ENCODE measurements at places on chromosomes 3 and 15. TPM values are rescaled to one million over a fixed set of nuclear protein-coding genes. Genes with fewer than 3 reads are reported as not detected.

- DNase-seq: no peak
Observed at GRCh38 chr15:39804026-39804425, 21.4 kb upstream of the FSIP1 start.

SI gene
- not detected for total RNA-seq

FSD2 gene
- total RNA-seq: not detected

KLF15 gene
- 0.67 TPM for total RNA-seq

DNA sequence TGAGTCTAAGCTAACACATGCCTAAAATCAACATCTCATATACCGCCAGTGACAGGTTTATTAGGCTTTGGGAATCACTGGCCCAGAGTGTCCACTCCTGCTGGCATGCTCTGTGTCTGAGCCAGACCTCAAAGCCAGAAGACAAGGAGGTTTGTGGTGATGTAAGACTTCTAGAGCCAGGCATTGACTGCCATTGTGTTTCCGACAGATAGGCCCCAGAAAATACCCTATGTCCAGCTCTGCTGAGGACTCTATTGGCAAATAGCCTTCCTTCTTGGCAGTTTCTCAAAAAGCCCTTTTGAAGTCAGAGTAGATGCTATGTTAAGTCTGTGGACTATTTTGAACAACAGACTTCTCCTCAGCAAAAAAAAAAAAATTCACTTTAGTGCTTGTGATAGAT, 181.9 kb upstream of the UBE2E1 start:
- DNase-seq: no peak

STRC gene
- 1.2 TPM for total RNA-seq

DNA sequence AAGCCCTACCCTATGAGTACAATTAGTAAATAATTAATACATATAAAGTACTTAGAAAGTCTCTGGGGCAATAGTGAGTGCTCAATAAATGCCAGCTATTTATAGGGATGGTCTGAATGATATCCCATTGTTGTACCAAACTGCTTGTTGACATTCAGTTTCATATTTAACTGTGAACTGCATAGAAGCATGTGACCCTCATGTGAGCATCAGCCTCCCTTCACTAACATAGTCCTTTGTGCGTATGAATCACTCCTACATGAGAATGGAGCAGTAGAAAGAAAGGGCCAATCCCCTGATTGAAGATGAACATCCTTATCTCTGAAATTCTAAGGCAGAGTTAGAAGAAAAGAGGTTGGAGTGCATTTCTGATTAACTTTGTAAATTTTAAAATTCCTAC, 68.7 kb upstream of the ATP10A start:
- no peak for DNase-seq

DNA sequence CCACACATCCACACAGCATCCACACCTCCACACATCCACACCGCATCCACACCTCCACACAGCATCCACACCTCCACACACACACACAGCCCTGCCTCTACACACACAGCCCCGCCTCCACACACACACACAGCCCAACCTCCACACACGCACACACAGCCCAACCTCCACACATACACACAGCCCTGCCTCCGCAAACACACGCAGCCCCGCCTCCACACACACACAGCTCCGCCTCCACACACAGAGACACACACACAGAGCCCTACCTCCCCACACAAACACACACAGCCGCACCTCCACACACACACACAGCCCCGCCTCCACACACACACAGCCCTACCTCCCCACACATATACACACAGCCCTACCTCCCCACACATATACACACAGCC, 4.7 kb downstream of the MESP1 start:
- DNase-seq: no peak

All from endothelial cell (in vitro differentiated cells).